Muscle of leg (tissue), 16 donors: ENCODE measurements at places on chromosomes 4 and X.

GRCh38 chr4:19366916-19367315, 884.8 kb upstream of the SLIT2 start:
- DNase-seq = peak; percentile 68

- DNase-seq = no peak
Measured at GRCh38 chr4:109942292-109942926, 29.7 kb downstream of the EGF start.

DNA sequence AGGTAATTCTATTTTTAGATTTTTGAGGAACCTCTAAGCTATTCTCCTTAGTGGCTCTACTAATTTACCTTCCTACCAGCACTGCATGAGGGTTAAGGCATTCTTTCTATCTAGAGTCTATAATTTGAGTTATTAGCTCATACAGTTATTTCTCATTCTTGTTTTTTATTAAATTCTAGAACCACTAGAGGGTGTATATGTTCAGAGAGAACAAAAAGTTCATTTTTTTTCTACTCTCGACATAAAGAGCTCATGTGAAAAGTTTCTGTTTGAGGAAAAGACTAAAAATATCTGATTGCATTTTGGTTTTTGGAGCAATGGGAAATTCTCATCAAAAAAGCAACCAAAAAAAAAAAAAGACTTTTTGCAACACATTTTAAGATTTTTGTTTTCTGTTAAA, 57.0 kb upstream of the LRAT start:
- peak; percentile 7 for DNase-seq

DNA sequence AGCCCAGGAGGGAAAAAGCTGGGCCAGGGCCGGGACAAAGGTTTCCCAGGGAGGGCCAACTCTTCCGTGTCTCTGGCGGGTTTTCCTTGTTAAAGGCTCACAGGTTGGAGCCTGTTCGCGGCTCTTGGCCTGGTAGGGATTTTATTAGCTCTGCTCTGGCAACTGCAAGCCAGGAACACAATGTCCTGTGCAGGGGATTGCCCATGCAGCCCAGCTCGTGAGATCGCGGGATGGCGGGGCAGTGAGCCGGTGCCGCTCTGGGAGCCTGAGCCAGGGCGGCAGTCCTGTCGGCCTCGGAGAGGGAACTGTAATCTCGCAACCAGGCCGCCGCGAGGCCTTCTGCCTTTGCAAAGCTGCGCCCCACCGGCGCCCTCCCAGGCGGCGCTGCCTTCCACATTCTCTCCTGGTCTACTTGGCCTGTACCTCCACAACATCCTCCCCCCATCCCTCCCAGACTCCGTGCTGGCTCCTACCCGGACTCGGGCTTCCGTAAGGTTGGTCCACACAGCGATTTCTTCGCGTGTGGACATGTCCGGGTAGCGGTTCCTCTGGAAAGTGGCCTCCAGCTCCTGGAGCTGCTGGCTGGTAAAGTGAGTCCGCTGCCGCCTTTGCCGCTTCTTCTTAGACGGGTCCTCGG, 2.1 kb downstream of the PITX2 start:
- peak; percentile 57 for DNase-seq

- no peak for DNase-seq
Measured at GRCh38 chr4:165851256-165851655, 21.8 kb upstream of the TLL1 start.

- DNase-seq = no peak
Measured at GRCh38 chrX:24702362-24703184, 8.9 kb downstream of the POLA1 start.
